Mucosa of descending colon (tissue), 3 donors: ENCODE measurements at places on chromosomes 12 and 14. TPM values are rescaled to one million over a fixed set of nuclear protein-coding genes. Genes with fewer than 3 reads are reported as not detected.

- peak; percentile 12 for DNase-seq
Observed at GRCh38 chr12:88638966-88639760, 58.9 kb upstream of the KITLG start.

- no peak for DNase-seq
Observed at GRCh38 chr14:87231336-87232026, 761.5 kb downstream of the GALC start.

TPPP2 gene
- 0.58 TPM for total RNA-seq

GRCh38 chr12:12503384-12504078 is 59.1 kb downstream of the DUSP16 start:
- peak; percentile 44 for DNase-seq

DNA sequence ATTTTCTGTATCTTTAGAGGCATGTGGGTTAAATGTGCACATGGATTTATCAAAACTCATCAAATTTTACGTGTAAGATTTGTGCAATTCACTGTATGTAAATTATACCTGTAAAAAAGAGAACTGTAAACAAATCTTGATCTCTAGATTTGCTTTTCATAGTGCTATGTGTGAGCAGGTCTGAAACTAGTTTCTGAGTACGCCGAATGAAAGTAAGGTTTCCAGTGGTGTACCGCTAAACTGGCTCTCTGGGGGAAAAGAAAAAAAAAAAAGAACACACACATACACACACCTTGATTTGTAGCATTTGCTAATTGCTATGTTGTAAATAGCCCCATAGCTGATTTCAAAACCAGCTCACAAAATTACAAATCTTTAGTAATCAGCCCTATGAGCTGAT is 8.6 kb upstream of the SLC41A2 start:
- DNase-seq: no peak

GRCh38 chr12:103875666-103876065 is 34.6 kb upstream of the NT5DC3 start:
- no peak for DNase-seq

DHH gene
- total RNA-seq: 0.26 TPM

DNA sequence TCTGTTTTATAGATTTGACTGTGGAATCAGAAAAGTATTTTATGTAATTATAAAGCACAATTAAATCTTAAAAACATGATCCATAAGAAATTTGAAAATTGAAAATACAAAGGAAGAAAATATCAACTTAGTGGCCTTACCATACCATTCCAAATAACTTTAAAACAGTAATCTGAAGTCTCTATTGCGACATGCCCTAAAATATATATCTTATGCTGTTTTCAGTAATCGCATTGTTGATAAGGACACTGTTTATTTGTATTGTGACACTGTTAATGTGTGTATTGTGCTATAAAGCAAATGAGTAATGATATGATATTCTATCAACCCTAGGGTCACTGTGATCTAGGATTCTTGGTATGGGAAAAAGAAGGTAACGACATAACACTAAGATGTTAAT is 7.0 kb downstream of the KLHL28 start:
- DNase-seq: no peak

GRCh38 chr12:24573621-24574020 is 375.3 kb downstream of the BCAT1 start:
- DNase-seq: no peak
